ENCODE measurements at places on chromosomes 12 and 14.

DNA sequence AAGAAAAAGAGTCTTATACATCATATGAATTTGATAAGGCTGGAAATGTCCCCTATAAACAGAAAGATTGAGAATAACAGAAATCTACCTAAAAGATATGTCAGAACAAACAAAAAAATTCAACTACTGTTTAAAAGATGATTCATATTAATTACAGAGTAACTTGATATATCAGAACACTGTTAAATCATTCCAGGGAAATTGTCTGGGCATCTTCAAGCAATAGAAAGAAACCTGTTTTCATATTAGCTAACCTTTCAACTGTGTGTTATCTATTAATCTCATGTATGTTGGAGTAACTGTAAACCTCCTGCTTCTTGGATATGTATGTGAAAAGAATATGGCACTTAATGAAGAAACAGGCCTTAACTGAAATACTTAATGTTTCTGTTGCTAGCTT is 96.7 kb downstream of the NUBPL start:
- no peak for DNase-seq

DNA sequence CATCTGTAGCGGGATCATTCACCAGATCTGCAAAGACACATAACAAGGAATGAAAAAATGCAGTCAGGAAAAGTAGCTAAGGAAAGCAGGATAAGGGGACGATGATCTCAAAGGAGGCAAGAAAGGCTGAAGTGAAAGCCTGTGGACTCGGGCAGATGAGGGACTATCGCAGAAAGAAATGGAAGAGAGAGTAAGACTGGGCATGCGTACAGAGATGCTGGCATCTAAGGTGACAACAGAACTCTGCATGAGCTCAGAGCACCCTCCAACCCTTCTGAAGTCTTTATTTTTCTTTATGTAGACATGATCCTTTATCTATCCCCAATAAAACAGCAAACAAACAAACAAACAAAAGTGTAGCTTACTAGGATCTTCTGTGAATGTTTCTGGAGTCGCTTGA is 7.2 kb downstream of the MFAP5 start:
- no peak for DNase-seq

- no peak for DNase-seq
Observed at GRCh38 chr12:56190695-56191155, 1.4 kb upstream of the SMARCC2 start.

- DNase-seq: no peak
Observed at GRCh38 chr12:26954027-26954426, 15.8 kb downstream of the FGFR1OP2 start.

DNA sequence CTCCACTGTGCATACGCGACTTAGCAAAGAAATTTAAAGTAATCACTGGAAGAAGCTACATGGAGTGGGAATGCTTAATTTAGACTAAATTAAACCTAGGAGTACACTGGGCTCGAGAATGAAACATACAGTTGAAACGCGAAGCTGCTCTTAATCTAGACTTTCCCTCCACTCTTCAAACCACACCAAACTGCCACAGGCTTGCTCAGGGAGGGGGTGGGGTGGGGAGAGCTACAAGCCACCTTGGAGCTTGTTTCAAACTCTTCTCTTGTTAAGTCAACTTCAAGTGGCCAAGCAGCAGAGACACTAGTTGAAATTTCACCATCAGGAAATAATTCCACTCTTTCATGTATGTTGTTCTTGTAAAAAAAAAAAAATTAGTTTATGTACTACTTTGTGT is 69.9 kb downstream of the SLC38A1 start:
- no peak for DNase-seq

GRCh38 chr12:47710278-47710677 is 4.4 kb upstream of the RPAP3 start:
- DNase-seq: no peak

DNA sequence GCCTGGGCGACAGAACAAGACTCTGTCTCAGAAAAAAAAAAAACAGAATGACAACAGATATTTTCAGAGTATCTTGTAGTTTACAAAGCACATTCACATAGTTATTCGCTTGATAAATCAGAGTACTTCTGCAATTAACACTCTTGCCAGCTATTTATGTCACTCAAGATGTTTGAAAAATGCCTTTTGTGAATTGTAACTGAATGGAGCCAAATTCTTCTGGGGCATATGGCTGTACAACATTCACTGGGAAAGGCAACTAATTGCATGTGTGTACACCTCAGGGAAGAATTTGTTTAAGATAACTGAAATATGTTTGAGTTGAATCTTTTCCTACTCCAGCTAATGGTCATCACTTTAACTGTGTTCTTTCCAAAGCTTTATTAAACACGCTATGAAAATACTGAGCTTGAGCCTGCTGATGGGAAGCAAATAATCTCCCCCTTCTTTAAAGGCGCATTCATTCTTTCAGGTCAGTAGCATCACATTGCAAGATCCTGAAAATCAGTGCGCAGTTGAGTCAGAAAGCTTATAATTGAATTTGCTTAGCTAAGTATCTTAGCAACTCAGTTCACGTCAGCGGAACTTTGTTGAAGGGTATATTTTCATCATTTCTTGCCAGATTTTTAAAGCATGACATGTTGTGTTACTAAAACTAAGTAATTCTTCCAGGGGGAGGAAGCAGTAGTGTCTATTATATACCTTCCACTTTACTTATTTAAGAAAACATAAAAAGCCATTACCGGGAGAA is 66.6 kb downstream of the SINHCAF start:
- no peak for DNase-seq

- DNase-seq: no peak
Observed at GRCh38 chr12:54723379-54724256, 75.5 kb upstream of the DCD start.

GRCh38 chr12:124870515-124870914 is 6.9 kb upstream of the SCARB1 start:
- DNase-seq: no peak

DNA sequence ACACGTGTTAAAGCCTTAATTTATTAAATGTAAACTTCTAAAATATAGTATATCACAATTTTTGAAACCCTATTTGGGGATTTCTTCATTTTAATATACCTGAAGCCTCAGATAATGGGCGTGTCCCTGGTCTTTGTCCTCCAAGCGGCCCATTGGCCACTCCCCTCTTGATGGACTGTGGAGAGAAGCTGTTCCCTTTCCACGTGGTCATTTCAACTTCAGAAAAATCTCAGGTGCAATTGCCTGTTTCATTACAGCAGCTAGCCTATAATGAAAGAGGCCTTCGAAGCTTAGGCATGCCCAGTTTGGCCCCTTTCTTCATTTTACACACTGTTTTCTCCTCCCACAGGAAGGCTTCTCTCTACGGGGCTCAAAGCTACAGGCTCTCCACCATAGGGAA is 131.4 kb upstream of the ARHGAP5 start:
- no peak for DNase-seq

All from NCI-H2081 treated with DMSO at 0.1 percent for 48 hours (cell line).